ENCODE measurements at places on chromosomes 3 and 15.

- DNase-seq = no peak
These were observed 51.6 kb upstream of the TCF12 start for GRCh38 chr15:56866803-56867202.

DNA sequence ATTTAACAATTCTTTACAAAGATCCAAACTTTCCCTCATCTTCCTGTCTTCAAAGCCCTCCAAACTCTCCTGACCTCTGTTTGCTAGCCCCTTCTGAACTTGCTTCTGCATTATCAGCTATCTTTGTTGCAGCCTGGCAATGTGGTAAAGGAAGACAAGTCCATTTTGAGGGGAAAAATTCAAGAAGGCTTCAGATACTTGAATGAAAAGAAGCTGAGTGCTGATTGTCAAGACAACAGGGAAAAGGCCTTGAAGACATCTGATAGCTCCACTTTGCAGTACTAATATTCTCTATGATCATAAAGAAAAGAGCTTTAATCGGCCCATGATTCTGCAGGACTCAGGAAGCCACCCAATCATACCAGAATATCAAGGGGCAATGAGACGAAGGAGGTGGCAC lies 91.8 kb downstream of the LMLN start:
- no peak for DNase-seq

GRCh38 chr15:92809880-92810361 lies 90.2 kb upstream of the CHD2 start:
- DNase-seq = peak; percentile 43

GRCh38 chr3:125151442-125151817 lies 61.1 kb downstream of the SLC12A8 start:
- no peak for DNase-seq

DNA sequence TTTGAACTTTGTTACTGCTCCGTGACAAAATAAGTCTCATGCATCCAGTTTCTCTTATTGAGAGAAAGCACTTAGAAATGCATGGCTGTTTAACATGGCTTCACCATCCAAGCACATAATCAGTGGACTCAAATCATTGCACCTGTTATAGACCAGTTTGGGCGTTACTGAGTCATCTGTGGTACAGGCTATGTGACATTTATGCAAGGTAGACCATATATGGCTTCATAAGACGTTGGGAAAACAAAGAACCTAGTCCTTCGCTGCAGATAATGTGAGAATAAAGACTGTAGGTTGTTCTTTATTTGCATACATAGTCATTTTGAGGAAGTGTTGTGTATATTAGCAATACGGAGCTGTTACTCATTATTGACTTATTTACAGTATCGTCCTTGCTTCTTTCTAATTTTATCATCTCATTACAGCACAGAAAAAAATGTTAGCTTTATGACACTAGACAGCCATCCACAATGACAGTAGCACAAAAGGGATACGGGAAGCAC lies 374.7 kb downstream of the IL5RA start:
- no peak for DNase-seq

DNA sequence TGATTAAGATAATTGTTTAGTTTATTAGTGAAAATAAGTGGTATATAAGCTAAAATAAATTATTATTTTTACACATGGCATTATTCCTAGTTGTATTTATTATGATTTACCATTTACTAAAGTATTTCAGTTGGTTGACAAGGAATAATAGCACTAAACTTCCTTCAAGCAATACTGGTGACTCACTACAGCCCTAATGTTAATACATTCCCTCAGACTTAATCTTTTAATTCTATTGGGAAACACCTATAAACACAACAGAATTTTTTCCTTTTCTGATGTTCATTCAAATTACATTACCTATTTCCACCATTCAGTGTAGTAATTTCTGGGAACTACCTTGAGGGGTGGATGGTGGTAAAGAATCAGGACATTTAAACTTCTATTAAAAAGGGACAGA lies 264.0 kb downstream of the TIGIT start:
- no peak for DNase-seq

GRCh38 chr3:105513042-105513441 lies 146.3 kb downstream of the ALCAM start:
- DNase-seq = no peak

GRCh38 chr3:71754610-71755253 lies 1.1 kb downstream of the GPR27 start:
- no peak for DNase-seq

DNA sequence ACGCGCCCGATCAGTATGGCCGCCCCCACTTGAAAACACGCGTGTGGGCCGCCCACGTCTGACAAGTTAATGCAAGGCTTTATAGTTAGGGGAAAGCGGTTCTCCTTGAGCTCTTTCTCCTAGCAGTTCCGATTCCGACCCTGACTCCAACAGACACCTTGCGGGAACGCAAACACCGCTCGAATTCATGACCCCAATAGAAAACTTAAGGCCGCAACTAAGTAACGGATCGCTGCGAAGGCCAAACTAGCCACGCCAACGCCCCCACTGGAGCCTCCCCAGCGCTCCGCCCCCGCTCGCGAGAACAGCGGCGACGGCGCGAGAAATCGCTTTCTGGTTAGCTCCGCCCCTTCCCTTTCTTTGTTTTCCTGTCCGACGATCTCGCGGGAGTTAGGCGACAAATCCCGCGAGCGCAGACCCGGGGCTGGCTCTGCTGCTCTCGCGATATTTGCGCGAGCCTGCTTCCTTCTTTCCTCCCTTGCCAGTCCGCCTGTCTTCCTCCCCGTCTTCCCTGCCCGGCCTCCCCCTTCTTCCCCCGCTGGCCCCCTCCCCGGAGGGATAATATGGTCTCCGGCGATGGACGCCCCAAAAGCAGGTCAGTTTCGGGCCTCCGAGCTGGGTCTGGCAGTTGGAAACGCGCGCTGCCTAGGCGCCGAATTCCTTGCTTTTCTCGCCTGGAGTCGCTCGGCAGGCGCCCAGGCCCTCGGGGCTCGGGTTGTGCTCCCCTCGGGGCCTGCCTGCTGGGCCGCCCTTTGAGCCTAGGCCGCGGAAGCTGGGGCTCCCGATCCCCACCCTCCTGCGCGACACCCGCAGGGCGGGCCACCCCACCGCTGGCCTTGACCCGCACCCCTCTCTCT lies at the start of gene IREB2:
TSS of gene IREB2 (plus strand) at position 455 of the 857 bp plus-strand sequence. CDS start at position 577, 122 bp downstream.
- DNase-seq = peak; percentile 98

GRCh38 chr3:29067007-29067406 lies 213.9 kb upstream of the RBMS3 start:
- no peak for DNase-seq

DNA sequence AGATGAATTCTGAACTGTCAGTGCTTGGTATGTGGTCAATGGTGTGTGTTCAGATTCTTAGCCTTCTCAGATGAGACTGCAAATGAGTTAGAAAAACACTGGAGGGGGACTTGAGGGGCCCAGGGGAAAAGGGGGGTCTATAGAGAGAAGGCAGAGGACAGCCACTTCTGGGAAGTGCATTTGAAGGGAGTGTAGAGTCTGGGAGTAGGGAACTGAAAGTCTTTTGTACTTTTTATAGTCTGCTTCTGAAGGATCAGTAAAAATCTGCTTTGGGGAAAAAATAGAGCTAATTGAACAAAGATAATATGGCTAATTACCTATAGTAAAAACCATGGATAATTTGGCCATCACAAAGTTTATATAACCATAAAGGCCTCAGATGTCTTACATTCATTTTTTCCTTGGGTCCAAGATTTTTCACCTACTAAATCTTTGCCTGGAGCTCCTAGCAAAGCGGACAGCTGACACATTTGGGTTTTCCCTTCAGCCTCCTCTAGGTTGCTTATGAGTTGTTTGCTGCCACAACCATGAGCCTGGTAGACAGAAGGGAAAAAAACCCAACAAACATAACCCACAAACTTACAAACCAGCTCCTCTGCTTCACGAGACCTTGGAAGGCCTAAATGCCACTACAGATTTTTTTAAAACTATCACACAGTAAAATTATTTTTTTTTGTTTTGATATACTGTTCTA lies 48.8 kb downstream of the CD86 start:
- DNase-seq = no peak

DNA sequence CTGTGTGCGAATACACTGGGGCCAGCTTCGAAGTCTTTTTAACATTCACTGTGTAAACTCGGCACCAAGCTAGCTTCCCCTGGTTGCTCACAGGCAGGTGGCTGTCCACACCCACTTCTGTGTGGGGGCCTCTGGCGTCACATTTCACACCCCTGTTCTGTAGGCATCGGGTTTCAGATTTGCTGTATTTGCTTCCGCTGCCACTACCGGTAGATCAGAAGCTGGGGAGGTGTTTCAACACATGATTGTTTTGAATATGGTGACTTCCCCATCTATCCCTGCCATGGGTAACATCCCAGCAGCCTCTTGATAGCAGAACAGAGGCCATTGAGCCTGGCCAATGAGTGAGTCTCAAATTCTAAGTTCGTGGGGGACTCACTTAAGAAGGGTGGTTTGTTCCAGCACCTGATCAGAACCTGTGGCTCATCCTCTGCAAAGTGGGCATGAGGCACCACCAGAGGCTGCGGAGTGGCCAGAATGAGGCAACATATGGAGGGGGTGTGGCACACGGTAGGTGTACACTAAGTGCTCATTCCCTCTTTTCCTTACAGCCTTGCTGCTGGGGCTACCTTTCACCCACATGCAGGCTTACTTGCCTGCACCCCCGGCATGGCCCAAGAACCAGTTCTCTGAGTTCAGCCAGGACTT lies 61.5 kb downstream of the IQSEC1 start:
- DNase-seq = peak; percentile 86

DNA sequence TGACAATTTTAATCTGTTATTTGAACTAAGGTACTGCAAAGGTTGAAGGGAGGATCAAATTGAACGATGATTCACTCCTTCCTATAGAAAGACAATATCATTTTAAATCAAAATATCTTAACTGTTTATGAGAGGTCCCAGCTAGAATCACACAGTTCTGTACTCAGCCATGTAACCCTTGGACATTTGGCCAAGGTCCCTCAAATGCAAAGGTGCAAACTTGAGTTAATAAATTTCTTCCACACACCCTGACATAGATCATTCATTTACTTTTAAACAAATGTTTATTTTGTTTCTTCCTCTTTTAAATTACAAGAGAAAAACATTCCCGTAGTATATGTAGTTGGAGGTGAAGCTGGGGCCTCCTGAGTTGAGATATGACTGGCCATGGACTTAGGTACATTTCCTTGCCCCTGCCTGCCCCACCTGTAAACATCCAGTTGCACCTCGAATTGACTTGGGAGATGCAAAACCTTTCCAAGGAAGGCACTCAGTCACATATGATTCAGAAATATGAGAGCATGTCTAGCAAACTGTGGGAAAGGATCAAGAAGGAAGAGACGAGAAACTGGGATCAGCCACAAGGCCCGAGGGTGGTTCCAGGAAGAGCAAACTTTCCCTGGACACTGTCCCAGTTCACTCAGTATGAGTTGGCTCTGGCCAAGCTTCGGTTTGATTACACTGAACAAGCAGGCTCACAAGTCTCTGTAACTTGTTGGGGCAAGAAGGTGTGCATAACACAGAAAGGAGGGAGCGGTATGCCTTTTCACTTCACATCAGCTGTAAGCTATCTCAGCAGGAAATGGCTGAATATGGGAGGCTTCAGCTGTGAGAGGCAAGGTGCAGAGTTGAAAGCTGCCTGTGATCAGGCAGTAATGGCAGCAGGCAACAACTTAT lies 6.7 kb downstream of the TNFSF10 start:
- DNase-seq = peak; percentile 43

- DNase-seq = no peak
These were observed 16.0 kb upstream of the STAC start for GRCh38 chr3:36364260-36364659.

GRCh38 chr3:70832089-70832833 lies 519.8 kb upstream of the MDFIC2 start:
- no peak for DNase-seq

- no peak for DNase-seq
These were observed 57.1 kb downstream of the EPHB1 start for GRCh38 chr3:134852132-134852531.

DNA sequence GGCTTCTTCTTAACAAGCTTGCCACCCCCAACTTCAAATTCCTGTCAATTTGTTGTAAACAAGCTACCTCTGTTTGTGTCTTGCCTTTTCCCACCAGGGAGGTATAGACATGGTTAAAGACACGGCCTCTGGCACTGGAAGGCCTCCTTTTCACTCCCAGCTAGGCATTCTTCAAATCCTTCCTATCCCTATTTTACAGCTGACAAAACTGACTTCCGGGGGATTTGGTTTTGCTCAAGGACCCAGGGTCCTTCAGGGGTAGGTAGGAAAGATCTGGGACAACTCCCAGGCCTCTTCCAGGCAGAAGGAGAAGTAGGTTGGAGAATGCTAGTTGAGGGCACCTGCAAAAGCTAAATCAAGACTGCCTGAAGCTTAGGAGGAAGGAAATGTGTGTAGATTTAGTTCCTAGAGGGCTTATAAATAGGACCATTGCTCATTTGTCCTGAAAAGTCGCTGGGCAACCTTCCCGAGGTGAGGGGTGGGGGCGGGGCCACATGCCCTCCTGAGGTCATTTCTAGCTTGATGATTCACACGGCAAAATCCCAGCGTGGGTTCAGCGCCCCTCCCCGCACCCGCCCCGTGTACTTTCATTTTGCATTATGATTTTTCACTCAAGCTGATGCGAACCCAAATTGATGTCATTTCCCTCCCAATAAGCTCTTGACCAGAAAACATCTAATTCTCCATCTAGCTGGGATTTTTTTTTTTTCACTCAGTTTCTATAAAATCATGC lies 365.5 kb downstream of the SHQ1 start:
- DNase-seq = peak; percentile 62

DNA sequence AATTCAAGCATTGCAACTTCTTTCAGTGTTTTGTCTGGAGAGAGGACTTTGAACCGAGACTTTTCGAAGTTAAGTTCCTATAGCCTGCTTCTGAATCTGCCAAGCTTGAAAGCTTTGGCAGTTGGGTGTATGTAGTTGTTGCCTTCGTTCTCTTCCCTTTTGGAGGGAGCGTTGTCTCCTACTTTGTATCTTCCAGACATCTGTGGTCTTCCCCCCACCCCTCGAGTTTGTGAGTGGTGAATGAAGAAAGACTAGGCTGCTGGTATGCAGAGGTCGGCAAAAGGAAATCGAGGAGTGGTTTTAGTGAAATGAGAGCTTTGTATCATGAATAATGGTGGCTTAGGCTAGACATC lies 1.3 kb downstream of the CTNNB1 start:
- DNase-seq = peak; percentile 20

DNA sequence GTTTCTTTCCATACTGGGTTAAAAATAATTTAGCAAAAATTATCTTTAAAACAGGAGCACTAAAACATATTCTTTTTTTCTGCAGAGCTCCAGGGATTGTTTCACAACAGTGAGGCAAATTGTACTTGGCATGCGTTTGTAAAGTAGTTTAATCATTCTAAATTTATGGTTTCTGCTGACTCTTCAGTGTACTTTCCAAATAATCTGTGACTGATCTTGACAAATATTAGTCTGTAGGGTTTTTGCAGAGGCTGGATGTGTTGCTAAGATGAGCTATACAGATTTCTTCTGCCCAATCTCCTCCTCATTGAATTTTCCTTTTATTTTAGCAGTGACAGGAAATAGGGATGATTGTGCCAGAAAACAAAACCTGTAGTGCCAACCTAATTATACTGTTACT lies 328.0 kb upstream of the MANF start:
- DNase-seq = no peak

- DNase-seq = no peak
These were observed 270.4 kb upstream of the CTDSPL start for GRCh38 chr3:37591116-37591781.

- no peak for DNase-seq
These were observed 22.7 kb downstream of the DGKG start for GRCh38 chr3:186339180-186339918.

GRCh38 chr3:194970066-194970465 lies 284.4 kb downstream of the FAM43A start:
- no peak for DNase-seq
